ENCODE measurements at places on chromosomes 13 and 19.
A peak's percentile ranks its signal among the peaks of the same experiment; 100 is the strongest.

DNA sequence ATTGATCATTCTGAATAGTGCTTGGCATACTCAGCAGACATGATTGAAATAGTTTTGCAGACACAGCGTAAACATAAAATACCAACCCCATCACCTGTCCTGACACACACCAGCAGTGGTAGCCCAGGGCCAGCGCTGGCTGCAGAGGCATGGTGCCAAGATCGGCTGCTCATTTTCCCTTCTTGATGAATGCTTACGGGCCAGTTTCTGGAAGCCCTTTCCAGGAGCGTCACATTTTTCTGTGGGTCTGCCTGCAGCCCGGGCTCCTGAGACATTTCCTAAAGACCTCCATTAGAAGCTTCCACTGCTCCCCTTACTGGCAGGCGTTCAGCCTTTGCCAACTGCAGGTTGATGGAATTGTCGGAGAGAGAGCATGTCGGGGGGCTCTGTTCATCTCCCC, 48.6 kb downstream of the CHST8 start:
- DNase-seq: no peak

DNA sequence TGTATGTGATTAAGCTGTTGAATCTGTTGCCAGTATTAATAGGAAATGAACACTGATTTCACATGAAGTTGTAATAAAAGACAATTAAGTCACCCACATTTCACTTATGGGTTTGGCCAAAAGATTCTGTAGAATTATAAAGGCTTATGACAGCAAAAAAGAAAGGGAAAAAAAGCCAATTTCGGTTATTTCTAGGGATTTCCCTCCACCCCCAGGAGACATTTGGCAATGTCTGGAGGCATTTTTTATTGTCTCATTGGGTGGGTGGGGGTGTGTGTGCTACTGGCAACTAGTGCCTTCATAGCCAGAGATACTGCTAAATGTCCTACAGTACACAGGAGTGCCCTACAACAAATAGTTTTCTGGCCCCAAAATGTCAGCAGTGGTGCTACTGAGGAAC, 175.7 kb downstream of the LMO7 start:
- no peak for DNase-seq

DNA sequence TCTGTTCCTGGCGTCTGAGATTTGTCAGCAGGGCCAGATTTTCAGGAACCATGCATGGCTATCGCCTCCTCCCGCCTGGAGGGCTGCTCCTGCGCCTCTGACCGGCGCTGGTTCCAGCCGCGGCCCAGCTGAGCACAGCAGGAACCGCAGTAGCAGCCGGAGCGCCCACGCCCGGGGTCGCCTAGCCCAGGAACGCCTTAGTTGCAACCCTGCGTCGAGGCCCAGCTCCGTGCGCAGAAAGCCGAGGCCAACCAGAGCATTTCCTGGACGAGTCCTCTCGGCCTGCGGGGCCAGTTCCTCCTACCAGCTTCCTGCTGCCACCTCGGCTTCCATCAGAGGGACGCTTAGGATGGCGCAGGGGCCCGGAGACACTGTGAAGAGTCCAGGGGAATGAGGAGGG, 74.9 kb downstream of the ZNF492 start:
- DNase-seq: no peak

DNA sequence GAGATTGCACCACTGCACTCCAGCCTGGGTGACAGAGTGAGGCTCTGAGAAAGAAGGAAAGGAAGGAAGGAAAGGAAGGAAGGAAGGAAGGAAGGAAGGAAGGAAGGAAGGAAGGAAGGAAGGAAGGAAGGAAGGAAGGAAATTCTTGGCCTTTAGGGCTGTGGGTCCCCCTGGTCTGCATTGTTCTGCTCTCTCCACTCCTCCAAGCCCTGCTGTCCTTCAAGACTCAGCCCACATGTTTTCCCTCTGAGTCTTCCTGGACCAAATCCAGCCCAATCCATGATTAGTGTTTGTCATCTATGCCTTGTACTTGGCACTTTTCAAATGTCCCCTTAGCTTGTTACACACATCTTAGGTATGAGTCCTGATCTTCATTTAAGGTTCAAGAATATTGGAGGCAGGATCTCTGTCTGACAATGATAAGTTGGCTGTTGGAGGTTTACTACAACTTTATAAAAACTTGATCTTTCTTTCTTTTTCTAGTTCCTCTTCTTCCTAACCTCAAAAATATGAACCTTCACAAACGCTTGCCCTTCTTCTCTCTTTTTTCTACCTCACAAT, 48.8 kb upstream of the INTS6 start:
- DNase-seq: peak; percentile 74

DNA sequence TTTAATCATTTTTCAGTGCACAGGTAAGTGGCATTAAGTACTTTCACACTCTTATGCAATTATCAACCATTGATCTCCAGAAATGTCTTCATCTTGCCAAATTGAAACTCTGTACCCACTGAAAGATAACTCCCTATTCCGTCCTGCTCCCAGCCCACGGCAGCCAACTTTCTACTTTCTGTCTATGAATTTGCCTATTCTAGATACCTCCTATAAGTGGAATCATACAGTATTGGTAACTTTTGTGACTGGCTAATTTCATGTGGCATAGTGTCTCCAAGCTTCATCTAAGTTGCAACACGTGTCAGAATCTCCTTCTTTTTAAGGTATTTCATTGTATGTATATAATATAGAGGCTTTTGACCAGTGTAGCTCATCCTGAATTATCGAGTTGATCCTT, 5.7 kb upstream of the CEACAM18 start:
- no peak for DNase-seq

- no peak for DNase-seq
These were observed 206.7 kb upstream of the ARGLU1 start for GRCh38 chr13:106774621-106775020.

All from HT1080 (cell line).